ENCODE measurements at places on chromosomes 13 and 19.

DNA sequence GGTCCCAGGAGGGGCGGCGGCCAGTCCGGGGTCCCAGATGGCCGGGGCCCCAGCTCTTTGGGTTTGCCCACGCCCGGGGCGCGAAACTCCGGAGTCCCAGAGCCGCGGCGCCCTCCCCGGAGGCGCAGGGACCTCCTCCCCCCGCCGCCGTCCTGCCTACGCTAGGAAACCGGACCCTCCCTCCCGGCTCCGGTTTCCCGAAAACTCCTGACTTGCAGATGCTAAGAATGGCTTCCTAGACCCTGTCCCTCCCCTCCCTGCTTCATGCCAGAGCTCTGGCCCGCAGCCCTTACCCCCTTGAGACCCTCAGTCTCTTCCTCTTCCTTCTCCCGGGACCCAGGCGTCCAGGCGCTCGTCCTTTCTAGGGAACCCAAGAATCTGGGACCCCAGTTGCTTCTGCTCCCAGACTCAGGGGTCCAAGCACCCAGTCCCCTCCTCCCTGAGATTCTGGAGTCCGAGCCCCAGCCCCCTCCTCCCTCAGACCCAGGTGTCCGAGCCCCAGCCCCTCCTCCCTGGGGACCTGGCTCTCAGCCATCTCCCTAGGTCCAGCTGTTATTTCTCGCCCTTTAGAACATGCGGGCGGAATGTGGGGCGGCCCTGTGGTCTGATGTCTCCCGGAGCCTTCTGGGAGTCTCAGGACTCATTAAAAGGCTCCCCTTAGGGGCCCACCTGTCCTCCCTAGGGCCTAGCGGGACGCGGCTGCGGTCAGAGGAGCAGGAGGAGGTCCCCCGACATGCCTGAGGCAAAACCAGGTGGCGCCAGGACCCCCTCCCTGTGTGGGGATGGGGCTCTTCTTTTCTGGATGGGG is at the start of gene MYBPC2:
Gene MYBPC2 (plus strand): TSS at position 672 of the 808 bp plus-strand sequence. CDS start 62 bp downstream, at position 734.
- no peak for DNase-seq

GRCh38 chr13:37531049-37531448 is 67.5 kb downstream of the POSTN start:
- no peak for DNase-seq

DNA sequence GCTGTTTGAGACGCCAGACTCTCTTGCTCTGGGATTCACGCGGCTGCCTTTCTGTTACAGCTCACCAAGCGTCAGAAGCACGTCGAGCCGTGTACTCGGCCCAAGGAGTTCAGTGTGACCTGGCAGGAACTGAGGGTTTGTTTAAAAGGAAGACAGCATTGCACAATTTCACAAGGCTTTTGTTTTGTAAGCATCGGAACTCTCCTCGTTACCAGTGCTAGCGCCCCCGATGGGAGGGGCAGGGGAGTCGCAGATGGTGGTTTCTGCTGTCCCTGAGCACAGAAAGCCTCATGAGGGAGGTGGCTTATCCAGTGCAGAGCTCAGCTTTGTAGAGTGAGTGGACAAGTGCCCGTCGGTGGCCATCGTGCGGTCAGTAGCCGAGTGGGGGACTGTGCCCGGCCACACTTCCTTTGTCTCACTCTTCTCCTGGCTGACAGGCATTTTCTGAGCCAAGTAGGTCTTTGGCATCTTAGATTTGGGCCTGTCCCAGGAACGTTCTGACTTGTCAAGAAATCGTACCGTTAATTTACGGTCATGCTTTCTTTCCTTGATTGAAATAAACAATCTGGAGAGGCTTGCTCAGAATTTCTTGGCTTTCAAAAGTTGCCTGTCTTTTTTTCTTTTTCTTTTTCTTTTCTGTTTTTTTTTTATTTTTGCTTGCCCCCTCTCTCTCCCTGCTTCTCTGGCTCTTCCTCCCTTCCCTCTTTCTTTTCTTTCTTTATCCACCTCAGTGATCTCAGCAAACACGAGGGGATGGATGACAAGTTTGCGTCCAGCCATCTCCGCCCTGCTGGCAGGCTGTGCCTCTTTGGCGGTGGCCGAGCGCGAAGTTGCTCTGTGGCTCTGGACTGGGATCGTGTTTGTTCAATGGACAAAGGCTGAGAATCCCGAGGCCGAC is 7.7 kb downstream of the KDM4B start:
- no peak for DNase-seq

DNA sequence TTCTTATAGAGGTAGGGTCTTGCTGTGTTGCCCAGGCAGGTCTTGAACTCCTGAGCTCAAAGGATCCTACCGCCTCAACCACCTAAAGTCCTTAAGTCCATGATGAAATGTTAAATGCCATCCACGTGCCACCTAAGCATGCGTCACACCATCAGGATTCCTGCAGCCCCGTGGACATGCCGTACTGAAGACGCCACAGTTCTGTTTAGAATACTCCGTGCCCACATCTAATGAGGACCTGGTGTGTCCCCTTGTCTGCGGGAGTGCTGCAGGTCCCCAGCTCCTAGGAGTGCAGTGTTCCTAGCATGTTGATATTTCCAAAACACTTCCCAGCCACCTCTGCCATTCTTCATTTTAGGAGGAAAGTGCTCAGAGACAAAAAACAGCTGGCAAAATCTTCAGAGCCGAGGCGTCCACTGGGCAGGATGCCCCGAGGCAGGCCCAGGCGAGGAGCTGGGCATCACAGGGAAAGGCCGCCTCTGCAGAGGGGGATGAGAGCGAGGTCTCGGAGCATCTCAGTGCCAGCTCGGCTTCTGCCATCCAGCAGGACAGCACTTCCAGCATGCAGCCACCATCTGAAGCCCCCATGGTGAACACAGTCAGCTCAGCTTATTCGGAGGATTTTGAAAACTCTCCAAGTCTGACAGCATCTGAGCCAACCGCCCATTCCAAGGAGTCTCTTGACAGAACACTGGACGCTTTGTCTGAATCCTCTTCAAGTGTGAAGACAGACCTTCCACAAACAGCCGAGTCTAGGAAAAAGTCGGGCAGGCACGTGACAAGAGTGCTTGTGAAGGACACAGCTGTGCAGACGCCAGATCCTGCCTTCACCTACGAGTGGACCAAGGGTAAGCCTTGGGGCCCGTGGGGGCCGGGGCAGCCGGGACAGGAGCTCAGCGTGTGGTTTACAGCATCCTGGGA is 13.2 kb downstream of the C19orf44 start:
- DNase-seq = peak; percentile 27

DNA sequence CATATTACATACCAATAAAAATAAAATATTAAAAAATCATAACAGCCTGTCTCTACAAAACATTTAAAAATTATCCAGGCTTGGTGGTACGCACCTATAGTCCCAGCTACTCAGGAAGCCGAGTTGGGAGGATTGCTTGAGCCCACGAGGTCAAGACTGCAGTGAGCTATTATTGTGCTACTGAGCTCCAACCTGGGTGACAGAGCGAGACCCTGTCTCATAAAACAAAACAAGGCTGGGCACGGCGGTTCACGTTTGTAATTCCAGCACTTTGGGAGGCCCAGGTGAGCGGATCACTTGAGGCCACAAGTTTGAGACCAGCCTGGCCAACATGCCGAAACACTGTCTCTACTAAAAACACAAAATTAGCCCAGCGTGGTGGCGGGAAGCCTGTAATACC is 52.2 kb upstream of the LSM14A start:
- DNase-seq = no peak

DNA sequence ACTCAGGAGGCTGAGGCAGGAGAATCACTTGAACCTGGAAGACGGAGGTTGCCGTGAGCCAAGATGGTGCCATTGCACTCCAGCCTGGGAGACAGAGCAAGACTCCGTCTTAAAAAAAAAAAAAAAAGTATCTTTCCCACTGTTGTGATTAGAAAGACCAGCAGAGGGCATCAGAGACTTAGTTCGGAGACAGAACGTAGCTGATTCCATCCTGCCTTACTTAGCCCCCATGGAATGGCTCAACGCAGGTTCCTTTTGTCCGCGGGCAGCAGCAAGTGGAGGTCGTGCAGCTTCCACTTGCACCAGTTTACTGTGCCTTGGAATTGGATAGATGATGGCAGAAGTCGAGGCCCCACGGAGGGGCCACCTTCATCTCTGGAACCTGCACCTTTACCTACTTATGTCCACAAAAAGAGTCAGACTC is 8.1 kb downstream of the TIMM29 start:
- no peak for DNase-seq

GRCh38 chr13:86464193-86464592 is 665.0 kb upstream of the SLITRK6 start:
- no peak for DNase-seq

DNA sequence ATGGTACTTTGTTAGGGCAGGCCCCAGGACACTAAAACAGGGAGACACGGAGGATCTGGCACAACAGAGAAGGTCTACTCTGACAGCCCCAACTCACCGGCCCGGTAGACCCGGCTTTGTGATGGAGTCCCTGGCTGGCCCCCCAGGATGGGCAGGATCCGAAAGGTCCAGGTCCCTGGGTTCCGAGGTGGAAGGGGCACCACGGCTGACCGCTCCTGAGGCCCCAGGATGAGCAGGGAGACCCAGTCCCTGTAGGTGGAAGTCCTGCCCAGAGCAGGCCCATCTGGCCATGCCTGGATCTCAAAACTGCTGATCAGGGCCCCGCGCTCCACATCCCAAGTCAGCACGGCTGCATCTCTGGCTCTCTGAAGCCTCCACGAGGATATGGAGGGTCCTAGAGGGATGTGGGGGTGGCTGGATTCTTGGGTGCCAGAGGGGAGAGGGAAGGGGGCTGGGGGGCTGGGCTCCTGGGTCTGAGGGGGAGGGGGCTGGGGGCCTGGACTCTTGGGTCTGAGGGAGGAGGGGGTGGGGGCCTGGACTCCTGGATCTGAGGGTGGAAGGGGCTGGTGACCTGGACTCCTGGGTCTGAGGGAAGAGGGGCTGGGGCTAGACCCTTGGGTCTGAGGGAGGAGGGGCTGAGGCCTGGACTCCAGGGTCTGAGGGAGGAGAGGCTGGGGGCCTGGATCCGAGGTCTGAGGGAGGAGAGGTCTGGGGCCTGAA is 4.6 kb downstream of the VSIG10L start:
- DNase-seq = no peak

GRCh38 chr19:10587022-10587838 is at the start of gene AP1M2:
AP1M2 (minus strand) TSS chr19:10587312; CDS start chr19:10587231, 81 bp downstream.
- no peak for DNase-seq

Measured in amygdala (tissue), 56 donors.